ENCODE measurements at places on chromosomes 2 and 18. TPM values are rescaled to one million over a fixed set of nuclear protein-coding genes. Genes with fewer than 3 reads are reported as not detected.

- no peaks in the 10 kb centered on the region for H3K27me3 ChIP-seq
- peaks cover 11% of the 10 kb centered on the region for H3K4me1 ChIP-seq
- DNase-seq: no peak
- no peak overlapping the region for H3K4me3 ChIP-seq
Observed at GRCh38 chr18:2636126-2636631, 19.3 kb upstream of the SMCHD1 start.

The PLCD4 gene
- 0.70 TPM for total RNA-seq

- no peak overlapping the region for H3K4me3 ChIP-seq
- DNase-seq: no peak
- no peaks in the 10 kb centered on the region for H3K36me3 ChIP-seq
- no peaks in the 10 kb centered on the region for H3K27me3 ChIP-seq
- no peak overlapping the region for H3K27ac ChIP-seq
Observed at GRCh38 chr2:98301469-98301868, 44.8 kb upstream of the CNGA3 start.

The TTR gene
- not detected for total RNA-seq

GRCh38 chr2:205138735-205139134, 543.6 kb upstream of the NRP2 start:
- H3K27me3 ChIP-seq: no peaks in the 10 kb centered on the region
- H3K4me1 ChIP-seq: peaks cover 7% of the 10 kb centered on the region
- H3K36me3 ChIP-seq: no peaks in the 10 kb centered on the region
- H3K27ac ChIP-seq: no peak overlapping the region
- no peak for DNase-seq

GRCh38 chr18:70659036-70659925, 370.4 kb downstream of the SOCS6 start:
- no peak overlapping the region for H3K27ac ChIP-seq
- H3K4me1 ChIP-seq: no peaks in the 10 kb centered on the region
- H3K36me3 ChIP-seq: no peaks in the 10 kb centered on the region

DNA sequence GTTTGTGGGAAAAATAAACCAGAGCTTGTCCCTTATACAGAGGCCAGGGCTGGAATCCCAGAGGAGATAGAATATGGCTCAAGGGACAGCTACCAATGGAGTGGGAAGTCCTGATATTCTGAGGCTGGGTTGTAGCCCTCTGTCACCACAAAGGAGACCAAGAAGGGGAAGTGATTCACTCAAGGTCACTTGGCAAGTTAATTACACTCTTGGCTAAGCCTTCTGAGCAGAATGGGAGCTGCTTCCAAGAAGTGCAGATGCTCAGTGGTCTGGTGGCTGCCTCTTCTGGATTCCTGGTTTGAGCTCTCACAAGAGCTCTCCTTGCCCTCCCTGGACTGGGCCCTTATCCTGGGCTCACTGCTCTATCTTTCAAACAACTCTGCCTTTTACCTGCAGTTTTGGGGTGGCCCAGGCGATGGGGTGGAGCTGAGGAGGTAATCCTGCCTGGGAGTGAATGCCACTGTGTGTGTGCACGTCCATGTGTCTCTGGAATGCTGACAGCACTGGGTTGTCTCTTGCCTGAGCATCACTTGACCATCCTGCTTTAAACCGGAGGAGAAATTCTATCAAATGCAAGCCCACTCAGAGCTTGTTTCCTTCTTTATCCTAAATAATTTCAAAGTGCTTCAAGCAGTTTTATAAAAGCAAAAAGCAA, 168.2 kb downstream of the KCNS3 start:
- peaks cover 25% of the 10 kb centered on the region for H3K4me1 ChIP-seq
- no peaks in the 10 kb centered on the region for H3K36me3 ChIP-seq
- no peak overlapping the region for H3K4me3 ChIP-seq

- no peak overlapping the region for H3K4me3 ChIP-seq
- no peaks in the 10 kb centered on the region for H3K4me1 ChIP-seq
- H3K27me3 ChIP-seq: no peaks in the 10 kb centered on the region
- no peak overlapping the region for H3K27ac ChIP-seq
- DNase-seq: peak; percentile 89
Observed at GRCh38 chr2:71833855-71834560, 313.7 kb downstream of the CYP26B1 start.

- no peak overlapping the region for H3K27ac ChIP-seq
- no peak overlapping the region for H3K4me3 ChIP-seq
- H3K36me3 ChIP-seq: no peaks in the 10 kb centered on the region
- H3K4me1 ChIP-seq: no peaks in the 10 kb centered on the region
Observed at GRCh38 chr18:67805261-67805660, 288.7 kb upstream of the DSEL start.

DNA sequence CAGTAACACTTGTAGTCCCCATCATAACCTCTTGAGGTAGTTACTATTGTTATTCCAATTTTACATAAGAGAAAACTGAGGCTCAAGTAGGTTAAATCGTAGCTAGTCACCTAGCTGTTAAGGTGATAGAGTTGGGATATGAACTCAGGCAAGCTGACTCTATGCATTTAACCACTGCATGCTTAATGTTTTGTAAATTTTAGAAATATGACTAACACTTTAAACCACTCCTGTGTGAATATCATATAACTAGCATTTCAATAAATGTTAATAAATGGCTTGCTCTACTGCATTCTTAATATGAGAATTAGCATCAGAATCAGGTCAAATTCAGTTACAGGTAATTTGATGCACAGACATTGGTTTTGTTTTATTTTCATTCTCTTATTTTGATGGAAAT, 35.6 kb upstream of the CREB1 start:
- no peak for DNase-seq
- no peaks in the 10 kb centered on the region for H3K36me3 ChIP-seq
- H3K4me1 ChIP-seq: peaks cover 13% of the 10 kb centered on the region
- no peaks in the 10 kb centered on the region for H3K27me3 ChIP-seq

GRCh38 chr2:233033672-233034071, 1.2 kb downstream of the NEU2 start:
- H3K36me3 ChIP-seq: no peaks in the 10 kb centered on the region
- H3K4me3 ChIP-seq: no peak overlapping the region
- H3K27ac ChIP-seq: no peak overlapping the region
- no peak for DNase-seq
- no peaks in the 10 kb centered on the region for H3K27me3 ChIP-seq

DNA sequence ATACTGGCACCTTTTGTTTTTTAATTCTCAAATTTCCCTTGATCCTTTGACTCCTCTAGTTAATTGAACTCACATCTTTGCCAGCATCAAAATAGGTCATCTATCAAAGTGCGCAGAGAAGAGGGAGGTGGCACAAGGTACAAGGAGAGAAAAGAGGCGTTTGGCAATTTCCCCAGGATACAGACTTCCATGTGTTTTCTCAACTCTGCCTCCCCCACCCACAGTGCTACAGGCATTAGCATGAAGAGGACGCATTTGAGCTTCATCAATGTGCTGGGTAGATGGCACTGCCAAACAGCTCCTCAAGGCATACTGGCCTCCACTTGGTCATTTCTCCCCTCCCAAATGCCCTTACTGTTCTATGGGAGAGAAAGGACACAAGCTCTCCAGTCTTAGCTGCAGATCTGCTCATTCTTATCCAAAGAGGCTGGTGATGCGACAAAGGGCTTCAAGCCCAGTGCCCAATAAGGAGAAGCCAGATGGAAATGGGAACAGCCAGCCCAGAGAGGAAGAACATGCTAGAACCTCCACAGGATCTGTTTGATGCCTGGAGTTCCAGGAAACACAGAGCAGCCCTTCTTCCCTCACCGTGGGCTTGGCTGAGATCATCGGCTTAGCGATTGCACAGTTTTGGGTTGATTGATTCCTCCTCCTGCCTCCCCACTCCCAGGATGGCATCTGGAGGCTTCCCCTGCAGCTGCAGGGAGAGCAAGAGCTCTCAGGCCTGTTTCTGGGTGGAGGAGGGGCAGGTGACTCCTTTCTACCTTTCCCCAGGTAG, 144.7 kb upstream of the SMAD2 start:
- no peaks in the 10 kb centered on the region for H3K36me3 ChIP-seq
- no peak for DNase-seq
- H3K4me3 ChIP-seq: no peak overlapping the region
- H3K27ac ChIP-seq: no peak overlapping the region
- H3K27me3 ChIP-seq: no peaks in the 10 kb centered on the region

DNA sequence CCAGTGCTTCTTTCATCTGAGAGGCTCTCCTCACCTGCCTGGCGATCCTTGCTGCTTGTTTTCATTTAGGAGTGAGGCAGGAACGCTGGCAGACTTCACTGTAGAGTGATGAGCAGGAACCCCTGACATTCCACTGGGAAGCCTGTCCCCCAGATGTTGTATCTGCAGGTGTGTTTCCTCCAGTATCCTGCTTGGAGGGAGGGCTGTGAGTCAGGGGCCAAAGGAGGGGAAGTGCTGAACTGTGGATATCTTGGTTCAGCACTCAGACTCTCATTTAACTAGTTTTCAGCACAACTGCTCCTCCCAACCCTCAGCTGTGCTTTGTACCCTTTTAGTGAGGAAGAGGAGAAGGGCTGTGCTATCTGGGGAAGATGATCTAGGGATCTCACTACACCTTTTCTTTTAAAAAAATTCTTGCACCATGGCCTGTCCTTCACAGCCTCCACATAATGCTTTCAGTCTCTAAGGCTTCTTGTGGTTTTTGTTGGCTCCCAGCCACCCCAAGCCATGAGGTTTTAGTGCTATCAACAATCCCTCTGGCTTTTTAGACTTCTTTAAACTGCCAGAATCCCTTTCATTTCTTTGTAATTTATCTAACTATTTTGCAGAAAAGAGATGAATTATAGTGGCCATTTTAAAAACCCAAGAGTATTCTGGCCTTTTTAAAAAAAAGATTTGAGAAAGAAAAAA, 11.2 kb downstream of the ANKAR start:
- H3K27me3 ChIP-seq: no peaks in the 10 kb centered on the region
- H3K36me3 ChIP-seq: no peaks in the 10 kb centered on the region
- no peak overlapping the region for H3K27ac ChIP-seq
- no peak overlapping the region for H3K4me3 ChIP-seq
- peaks cover 5% of the 10 kb centered on the region for H3K4me1 ChIP-seq

DNA sequence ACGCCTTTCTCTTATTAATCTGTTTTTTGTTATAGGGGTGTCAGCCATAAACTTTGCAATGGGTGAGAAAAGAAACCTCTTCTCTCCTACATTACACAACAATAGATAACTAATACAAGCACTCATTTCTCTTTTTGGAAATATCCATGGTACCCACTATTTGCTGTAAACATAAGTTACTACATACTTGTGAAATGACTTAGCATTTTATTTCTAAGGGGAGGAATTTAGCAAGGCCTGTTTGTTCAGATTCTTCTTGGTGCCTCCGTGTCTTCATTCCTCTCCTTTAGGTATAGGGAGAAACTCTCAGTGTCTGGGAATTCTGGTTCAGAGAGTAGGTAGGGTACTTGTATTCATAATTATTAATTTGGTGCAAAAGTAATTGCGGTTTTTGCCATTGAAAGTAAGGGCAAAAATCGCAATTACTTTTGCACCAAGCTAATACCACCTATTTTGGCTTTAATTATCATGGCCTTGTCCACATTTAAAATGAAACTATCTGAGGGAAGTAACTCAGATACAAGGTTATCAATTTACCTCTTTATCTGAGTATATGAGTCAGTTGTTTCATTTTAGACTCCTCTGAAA, 134.8 kb downstream of the MREG start:
- H3K36me3 ChIP-seq: no peaks in the 10 kb centered on the region
- no peak for DNase-seq
- H3K4me1 ChIP-seq: no peaks in the 10 kb centered on the region
- no peaks in the 10 kb centered on the region for H3K27me3 ChIP-seq
- H3K4me3 ChIP-seq: no peak overlapping the region

The FAM237A gene
- total RNA-seq: not detected

GRCh38 chr2:69561101-69561500, 82.4 kb downstream of the AAK1 start:
- H3K27me3 ChIP-seq: no peaks in the 10 kb centered on the region
- H3K36me3 ChIP-seq: no peaks in the 10 kb centered on the region
- DNase-seq: no peak
- H3K4me1 ChIP-seq: no peaks in the 10 kb centered on the region
- no peak overlapping the region for H3K4me3 ChIP-seq
- H3K27ac ChIP-seq: no peak overlapping the region

All from right atrium auricular region (tissue), 2 donors.